ENCODE measurements at places on chromosomes 1 and 21.

DNA sequence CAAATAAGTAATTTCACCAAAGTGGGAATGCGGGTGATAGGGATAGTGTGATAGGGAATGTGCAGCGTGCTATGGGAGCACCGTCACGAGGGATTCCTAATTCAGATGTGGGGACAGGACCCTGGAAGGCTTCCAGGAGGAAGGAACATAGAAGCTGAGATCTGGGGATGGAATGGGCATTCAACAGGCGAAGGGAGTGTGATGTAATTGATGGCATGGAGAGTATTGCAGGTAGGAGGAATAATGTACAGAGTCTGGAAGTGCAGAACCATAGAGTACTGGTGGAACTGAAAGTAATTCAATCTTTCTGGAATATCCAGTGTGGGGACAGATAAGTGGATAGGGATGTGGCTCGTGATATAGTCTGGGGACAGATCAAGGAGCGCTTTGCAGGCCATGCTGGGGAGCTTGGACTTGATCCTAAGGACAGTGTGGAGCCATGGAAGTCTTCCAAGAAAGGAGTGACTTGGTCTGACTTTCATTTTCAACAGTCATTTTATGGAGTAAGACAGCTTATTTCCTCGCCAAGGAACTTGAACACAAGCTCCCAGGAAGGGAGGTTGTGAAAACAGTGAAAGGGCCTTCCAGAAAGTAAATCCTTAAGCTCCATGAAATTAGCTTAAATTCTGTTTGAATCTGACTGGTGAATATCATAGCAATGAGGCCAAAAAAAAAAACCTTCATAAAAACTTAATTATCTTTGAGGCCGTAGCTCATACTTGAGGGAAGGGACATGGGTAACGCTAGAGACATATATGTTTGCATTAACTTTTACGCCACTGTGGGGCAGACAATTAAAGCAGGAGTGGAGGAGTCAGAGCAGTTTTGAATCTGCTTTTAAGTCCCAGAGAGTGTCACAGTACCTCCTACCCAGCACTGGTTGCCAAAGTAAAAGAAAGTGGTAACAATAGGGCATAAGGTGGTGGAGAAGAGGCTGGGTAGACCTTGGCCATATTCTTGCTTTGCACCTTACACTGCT, 55.8 kb downstream of the ROR1 start:
- peak; percentile 49 for DNase-seq

DNA sequence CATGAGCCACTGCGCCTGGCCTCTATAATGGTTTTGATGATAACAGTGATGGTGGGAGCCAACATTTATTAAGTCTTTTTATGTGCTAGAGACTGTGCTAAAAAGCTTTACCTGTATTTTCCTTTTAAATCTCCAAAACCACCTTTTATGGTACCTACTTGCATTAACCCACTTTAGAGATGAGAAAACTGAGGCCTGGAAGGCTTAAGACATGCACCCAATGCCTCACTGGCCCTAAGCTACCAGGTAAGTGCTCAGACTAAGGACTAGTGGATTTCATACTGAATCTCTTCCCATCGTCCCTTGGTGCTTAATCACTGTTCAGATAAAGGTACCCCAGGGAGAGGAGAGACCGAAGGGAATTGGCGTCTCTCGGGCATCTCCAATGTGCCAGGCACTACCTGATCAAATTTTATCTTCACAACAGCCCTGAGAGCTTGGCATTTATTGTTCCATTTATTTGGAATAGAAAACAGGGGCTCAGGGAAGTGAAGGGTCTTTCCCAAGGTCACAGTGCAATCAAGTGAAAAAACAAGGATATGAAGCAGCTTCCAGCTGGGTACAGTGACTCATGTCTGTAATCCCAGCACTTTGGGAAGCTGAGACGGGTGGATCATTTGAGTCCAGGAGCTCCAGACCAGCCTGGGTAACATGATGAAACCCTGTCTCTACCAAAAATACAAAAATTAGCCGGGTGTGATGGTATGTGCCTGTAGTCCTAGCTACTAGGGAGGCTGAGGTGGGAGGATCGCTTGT, 84.2 kb downstream of the LACTBL1 start:
- peak; percentile 46 for DNase-seq

GRCh38 chr21:41908829-41909228, 29.7 kb upstream of the PRDM15 start:
- DNase-seq: no peak

- DNase-seq: no peak
These were observed 548.8 kb upstream of the PKN2 start for GRCh38 chr1:88134983-88135921.

- DNase-seq: no peak
These were observed 2.7 kb downstream of the PLXNA2 start for GRCh38 chr1:208241512-208241911.

DNA sequence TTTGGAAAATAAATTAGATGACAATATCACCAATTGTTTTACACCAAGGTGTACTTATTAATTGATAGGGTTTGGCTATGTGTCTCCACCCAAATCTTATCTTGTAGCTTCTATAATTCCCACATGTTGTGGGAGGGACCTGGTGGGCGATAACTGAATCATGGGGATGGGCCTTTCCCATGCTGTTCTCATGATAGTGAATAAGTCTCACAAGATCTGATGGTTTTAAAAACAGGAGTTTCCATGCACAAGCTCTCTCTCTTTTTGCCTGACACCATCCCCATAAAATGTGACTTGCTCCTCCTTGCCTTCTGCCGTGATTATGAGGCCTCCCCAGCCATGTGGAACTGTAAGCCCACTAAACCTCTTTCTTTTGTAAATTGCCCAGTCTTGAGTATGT, 131.0 kb upstream of the LMO4 start:
- DNase-seq: no peak

DNA sequence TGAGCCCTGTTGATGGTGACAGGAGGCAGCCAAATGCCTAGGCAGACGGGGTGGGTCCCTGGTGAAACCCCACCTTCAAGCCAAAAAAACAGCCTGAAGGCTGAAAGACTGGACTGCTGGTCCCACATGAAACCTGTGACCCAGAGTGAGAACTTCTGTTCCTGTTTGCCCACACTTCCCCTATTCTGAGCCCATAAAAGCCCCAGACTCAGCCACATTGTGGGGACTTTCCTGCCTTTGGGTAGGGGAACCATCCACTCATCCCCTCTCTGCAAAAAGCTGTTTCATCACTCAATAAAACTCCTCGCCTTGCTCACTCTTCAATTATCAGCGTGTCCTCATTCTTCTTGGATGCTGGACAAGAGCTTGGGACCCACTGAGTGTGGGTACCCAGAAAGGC, 25.2 kb downstream of the HTR6 start:
- DNase-seq: no peak

DNA sequence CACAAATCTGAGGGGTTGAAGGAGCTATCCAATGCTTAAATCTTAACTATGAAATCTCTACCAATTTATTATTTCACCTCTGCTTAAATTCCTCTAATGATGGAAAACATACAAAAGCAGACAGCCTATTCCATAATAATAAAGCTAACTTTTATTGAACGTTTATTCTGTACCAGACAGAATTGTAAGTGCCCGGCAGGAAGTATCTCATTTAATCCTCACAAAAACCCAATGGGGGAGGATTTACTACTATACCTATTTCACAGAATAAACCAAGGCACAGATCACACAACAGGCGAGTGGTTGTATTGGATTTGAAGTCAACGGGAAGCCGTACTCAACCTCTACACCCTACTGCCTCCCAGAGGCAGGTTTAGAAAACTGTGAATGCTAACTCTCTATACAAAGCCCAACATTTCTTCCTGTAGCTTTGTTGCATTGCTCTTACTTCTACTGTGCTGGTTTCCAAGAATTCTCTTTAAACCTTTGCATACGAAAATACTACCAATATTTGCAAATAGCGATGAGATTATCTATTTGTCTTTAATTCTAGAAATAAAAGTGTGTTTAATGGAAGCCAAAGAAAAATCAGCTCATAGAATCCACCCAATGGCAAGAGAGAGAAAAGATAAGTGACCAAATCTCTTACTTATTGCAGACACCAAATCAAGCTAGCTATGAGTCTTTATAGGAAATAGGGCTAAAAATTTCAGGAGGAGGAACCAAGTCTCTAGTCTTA, 33.5 kb upstream of the C1orf53 start:
- DNase-seq: peak; percentile 79

- DNase-seq: no peak
These were observed 31.2 kb downstream of the KCNA10 start for GRCh38 chr1:110487726-110488125.

GRCh38 chr1:105785021-105785420, 1271.5 kb upstream of the PRMT6 start:
- no peak for DNase-seq

GRCh38 chr21:18617291-18617690, 213.7 kb upstream of the TMPRSS15 start:
- no peak for DNase-seq

DNA sequence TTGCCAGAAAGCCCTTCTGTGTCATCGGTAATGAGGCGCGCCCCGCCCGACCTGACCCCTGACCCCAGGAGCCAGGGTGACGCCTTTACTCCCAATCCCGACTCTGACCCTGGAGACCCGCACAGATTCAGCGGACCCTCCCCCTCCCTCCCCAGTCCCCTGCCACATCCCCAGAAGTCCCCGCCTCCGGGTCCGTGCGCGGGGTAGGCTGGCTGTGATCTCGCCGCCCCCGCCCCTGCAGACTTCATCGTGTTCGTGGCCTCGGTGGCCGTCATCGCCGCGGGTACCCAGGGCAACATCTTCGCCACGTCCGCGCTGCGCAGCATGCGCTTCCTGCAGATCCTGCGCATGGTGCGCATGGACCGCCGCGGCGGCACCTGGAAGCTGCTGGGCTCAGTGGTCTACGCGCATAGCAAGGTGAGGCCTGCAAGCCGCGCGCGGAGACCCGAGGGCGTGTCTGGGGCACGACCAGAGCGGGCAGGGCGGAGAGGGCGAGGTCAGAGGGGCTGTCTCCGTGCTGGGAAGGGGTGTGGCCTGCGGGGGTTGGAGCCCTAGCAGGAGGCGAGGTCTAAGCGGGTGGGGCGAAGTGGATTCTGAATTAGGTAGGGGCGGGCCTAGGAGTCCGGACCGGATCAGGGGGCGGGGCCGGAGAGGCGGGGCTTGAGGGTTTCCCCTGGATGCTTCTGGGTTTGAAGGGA, 34.8 kb downstream of the KCNQ4 start:
- DNase-seq: peak; percentile 59

Data from GM23248 (cell line).